Stimulated activated CD8-positive, alpha-beta memory T cell treated with anti-CD3 and anti-CD28 coated beads, Interleukin-4, amount 100 ng/mL, for 1 hour (primary cell): ENCODE measurements at places on chromosomes 12 and 14.

GRCh38 chr12:56720731-56721151, 4.4 kb downstream of the NACA start:
- no peak for DNase-seq

- DNase-seq, result no peak
These were observed 54.8 kb downstream of the FNTB start for GRCh38 chr14:65041434-65041915.

GRCh38 chr14:61498303-61498702, 176.9 kb downstream of the PRKCH start:
- DNase-seq, result no peak

DNA sequence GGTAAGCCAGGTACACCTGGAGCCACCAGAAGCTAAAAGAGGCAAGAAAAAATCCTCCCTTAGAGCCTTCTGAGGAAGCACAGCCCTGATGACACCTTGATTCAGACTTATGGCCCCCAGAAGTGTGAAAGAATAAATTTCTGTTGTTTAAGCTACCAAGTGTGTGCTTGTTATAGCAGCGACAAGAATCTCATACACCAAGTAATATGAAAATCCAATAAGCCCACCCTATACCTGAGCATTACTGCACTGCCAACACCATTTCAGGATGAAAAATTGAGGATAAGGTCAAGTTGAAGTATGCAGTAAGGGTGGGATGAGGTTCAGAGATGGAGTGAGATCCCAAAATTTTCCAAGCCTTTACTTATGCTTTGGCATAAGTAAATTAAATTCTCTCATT, 163.6 kb upstream of the CCDC196 start:
- DNase-seq, result no peak

DNA sequence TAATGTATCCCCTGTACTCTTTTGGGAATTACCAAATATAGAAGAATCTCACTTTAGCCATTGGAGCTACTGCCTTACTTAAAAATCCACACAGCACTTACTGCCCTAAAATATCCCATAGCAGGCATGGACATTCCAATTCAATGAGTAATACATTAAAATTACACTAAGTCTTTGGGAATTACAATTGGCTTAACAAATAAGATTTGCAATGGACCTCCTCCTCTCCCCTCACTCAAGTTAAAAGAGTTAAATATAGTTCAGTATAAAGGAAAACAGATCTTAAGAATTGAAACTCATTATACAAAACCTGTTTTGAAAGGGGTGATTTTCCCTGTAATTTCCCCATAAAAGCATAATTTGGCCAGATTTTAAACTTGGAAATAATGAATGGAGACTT, 477.1 kb downstream of the SLC16A7 start:
- no peak for DNase-seq

- no peak for DNase-seq
These were observed 15.6 kb downstream of the APPL2 start for GRCh38 chr12:105220150-105220928.

DNA sequence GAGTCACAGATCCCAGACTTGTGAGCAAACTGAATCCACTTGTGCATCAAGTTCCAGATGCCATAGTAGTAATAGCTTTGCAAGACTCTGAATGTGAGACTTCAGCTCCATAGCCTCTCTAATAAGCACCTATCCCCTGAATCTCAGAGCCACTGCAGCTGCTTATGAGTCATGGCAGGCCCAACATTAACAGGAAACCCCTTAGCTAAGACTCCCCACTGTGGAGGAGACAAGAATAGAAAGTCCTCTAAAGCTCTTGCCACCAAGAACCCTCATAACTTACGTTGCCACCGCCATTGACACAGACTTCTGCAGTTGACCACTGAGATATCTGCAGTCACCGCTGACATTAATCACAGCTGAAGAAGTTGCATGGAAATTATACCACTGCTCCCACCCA, 62.9 kb upstream of the PDE3A start:
- DNase-seq, result no peak

DNA sequence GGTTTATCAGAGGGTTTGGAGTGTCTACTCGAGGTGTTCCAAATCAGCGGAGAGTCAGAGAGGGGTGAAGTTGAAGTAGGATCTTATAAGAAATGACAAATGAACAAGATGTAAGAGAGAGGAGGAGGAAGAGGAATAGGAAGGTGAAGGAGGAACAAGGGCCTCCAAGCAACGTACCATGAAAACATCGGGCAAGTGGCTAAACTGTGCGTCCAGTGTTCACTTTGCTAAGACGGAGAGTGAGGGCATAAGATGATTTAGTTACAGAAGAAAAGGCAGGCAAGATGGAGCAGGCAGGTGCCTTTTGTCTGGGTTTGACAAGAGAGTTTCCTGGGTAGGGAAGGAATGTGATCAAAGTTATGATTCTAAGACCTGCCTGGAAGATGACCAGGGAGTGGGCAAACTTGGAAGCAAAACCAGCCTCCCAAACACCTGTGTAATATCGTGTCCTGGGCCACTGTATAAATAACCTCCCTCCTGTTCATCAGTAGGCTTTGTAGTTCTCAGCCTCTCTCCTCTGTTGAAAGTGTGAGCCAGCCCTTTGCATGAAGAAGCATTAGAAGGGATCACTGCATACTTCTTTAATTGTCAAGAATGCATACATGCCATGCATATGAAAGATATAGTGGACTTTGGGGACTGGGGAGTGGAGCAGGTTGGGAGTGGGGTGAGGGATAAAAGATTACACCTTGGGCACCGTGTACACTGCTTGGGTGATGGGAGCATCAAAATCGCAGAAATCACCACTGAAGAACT, 111.4 kb downstream of the ZFP36L1 start:
- no peak for DNase-seq

- DNase-seq, result no peak
These were observed at the start of gene MIPOL1 for GRCh38 chr14:37197421-37198272. Gene MIPOL1 (plus strand): TSS chr14:37197937. CDS start chr14:37247889, 49,952 bp downstream.

DNA sequence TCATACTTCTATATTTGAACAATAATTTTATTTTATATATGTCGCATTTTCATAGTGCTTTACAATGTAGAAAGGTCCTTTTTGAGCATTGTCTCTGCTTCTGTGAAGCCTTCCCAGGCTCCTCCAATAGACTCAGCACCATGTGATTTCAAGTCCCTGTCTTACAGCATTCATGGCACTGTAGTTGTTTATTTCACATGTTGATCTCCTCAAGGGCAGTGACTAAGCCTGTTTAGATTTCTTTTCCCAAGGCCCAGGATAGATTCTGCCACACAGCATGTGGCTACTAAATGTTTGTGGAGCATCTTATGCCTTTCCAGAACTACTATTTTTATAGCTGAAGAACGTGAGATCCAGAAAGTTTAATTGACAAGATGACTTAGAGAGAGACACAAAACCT, 391.7 kb downstream of the TMEM117 start:
- no peak for DNase-seq
